ENCODE measurements at places on chromosomes 1 and 21.

GRCh38 chr1:10778640-10779039 lies 17.8 kb downstream of the CASZ1 start:
- DNase-seq, result no peak

GRCh38 chr1:4526747-4527146 lies 127.7 kb upstream of the AJAP1 start:
- DNase-seq, result no peak

GRCh38 chr1:228009116-228009827 lies 2.5 kb downstream of the WNT3A start:
- DNase-seq, result no peak

- no peak for DNase-seq
Observed at GRCh38 chr1:115224636-115225035, 113.4 kb downstream of the NGF start.

- DNase-seq, result no peak
Observed at GRCh38 chr1:5913876-5914275, 78.3 kb downstream of the NPHP4 start.

DNA sequence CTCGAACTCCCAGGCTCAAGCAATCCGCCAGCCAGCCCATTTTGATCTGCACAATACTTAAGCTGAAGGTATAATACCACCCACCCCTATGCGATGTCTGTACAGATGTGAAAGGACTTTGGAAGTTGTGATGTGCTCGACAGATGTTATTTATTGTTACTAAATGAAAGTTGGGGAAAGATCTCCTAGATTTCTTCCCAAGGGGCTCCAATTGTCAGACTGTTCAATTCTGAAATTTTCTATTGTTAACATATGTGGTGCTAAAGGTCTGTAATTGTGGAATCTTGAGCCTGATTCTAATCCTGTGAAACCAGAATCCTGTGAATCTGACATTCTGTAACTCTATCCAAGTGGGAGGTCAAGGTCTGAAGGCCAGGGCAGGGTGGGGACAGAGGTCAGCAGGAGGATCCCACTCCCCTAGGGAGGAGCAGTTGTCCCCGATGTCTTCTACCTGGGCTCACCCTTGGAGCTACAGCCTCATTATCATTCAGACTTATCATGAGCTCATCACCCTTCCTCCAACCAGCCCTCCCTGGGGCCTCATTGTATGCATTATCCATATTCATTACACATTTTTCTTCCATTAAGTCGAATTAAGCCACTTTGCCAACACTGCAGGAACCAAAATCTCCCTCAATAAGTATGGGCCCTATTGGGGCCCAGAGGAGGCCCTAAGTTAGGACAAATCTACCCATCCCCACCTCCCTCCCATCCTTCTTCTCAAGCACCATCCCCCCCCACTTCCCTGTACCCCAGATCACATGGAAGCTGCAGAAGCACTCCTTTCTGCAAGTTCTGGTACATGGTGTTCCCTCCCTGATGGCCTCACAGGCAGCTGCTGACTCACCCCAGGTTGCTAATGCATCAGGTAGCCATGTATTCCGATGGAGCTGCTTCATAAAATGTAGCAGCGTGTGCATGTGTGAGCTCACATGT lies 32.3 kb downstream of the SHISAL2A start:
- no peak for DNase-seq

GRCh38 chr1:227559926-227560325 lies 3.4 kb upstream of the ZNF678 start:
- no peak for DNase-seq

GRCh38 chr1:150979092-150980056 lies 2.7 kb upstream of the ANXA9 start:
- DNase-seq, result peak; percentile 77

GRCh38 chr1:14672005-14672404 lies 73.5 kb downstream of the KAZN start:
- no peak for DNase-seq

GRCh38 chr1:186139115-186139514 lies 235.9 kb downstream of the TPR start:
- DNase-seq, result no peak

GRCh38 chr1:34176830-34177603 lies at the start of gene C1orf94:
Gene C1orf94, plus strand, starts transcription at chr1:34176907. Its CDS starts 883 bp downstream, at chr1:34177790.
- DNase-seq, result no peak

DNA sequence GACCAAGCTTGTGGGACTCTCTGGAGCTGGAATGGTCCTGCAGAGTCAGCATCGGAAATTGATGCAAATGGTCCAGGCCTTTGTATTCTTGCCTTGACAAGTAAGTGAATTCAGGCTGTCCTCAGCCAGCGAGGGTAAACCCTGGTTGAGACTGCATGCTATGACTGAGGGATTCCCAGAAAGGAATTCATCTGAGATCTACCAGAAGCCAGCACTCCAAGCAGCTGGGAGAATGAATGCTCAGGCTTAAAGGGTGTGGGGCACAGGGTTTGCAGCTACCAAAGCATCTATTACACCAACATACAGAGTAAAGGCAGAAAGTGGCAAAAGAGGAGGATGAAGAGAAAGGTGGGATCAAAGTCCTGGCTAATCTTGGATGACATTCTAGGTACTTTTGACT lies 257.0 kb upstream of the LYPLAL1 start:
- DNase-seq, result no peak

DNA sequence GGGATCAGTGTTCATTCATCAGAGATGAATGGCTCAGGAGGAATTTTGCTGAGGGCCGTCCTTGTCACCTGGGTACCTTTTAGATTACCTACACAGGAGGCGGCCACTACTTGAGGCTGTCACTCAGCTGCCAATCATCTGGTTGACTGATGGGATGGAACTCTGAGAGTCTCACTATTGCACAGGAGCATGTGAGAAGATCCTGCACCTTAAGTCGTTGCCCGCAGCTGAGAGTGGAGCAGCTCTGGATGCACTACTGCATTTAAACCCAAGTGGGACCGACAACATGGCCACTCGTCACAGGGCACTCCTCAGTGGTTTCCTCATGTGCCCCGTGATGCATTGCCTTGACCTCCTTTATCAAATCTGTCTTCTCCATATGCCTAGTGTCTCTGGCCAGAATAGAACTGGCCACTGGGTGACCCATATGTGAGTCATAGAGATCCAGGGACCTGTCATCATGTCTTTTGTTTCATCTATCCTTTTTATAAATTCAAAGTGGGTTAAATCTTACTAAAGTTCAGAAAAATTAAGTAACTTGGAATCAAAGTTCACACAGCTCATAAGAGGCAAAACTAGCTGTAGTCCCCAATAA lies 165.5 kb downstream of the ZSCAN20 start:
- DNase-seq, result no peak

DNA sequence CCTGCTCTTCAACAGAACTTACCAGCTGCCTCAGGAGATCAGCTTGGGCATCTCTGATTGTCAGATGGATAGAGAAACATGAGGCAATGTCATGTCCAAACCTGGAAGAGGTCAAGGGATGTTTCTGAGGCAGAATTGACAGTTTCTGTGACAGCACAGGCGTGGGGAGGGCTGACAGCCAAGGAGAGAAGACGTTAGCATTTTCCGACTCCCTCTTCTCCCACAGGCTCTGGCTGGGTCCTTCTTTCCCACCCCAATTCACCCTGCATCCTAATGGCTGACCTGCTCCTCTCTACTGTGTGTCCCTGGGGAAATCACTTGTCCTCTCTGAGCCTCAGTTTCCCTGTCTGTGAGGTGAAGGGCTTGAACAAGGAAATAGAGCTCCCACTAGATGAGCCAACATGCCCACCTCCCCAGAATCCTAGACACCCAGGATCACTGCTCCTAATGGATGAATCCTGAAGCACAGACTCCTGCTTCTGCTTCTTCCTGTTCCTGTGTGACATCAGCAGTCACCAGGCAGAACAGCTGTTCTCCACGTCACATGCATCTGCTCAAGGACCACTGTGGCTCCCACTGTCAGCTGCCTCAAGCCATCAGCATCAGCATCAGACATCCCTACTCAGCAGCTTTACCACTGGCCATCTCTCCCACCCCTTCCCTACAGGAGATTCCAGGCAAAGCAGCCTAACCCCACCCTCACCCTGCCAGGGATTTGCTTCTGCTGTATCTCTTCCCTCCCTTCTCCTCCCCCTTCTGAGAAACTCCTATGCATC lies 408.0 kb downstream of the MATN1 start:
- no peak for DNase-seq

DNA sequence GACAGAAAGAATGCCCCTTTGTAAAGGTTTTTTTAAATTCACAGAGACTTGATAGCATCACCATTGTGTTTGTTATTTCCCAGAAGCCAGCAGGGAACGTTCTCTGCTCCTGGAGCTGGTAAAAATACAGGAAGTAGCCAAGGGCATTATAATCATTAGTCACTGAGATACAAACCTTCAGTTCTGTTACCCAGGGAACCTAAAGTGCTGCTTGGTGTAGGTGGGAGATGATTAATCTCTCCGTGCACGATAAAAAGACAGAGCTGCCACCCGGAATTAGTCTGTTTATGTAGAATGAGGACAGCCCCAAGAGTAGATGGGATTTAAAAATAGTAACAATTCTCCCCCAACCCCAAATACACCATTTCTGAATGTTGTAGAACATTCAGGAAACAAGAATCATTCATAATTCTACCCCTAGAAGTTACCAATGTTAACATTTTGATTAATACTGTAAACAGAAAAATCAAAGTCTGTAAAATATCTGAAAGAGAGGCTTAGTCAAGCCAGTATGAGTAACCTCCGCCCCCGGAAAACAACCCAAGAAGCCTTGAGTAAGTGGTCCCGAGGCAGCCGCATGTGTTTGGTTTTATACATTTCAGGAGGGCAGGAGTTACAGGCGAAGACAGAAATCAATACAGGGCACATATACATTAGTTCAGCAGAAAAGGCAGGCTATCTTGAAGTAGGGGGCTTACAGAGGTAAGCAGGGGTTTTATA lies 45.3 kb upstream of the CTBS start:
- DNase-seq, result peak; percentile 60

GRCh38 chr1:180927348-180927747 lies 14.7 kb downstream of the KIAA1614 start:
- DNase-seq, result no peak

DNA sequence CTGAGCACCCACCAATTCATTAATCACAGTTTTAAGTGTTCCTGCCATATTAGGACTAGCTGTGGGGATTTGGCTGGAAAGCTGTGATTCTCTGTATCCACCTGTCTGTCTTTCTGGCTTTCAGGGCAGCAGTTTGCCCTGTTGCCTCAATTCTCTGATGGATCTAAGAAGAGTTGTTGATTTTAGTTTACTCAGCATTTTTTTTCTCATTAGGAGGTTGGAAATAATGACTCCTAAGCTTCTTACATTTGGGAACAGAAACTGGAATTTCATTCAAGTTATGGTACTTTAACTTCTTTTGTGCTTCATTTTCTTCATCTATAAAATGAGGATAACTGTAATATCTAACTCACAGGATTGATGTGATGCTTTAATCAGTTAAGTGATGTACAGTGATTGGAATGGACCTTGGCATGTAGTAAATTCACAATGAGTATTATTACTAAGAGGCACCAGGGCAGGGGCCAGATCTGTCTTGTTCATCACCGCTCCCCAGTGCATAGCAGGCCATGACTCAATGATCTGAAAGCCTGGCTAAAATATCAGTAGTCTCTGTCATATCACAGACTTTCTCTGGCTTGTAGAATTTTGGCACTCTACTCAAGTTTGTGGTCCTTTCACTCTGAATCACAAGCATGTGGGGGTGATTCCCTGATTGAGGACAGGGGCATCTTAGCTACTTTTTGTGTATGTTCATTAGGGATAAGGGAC lies 51.4 kb upstream of the GREM2 start:
- DNase-seq, result no peak

- no peak for DNase-seq
Observed at GRCh38 chr21:40751221-40751620, 95.7 kb downstream of the DSCAM start.

DNA sequence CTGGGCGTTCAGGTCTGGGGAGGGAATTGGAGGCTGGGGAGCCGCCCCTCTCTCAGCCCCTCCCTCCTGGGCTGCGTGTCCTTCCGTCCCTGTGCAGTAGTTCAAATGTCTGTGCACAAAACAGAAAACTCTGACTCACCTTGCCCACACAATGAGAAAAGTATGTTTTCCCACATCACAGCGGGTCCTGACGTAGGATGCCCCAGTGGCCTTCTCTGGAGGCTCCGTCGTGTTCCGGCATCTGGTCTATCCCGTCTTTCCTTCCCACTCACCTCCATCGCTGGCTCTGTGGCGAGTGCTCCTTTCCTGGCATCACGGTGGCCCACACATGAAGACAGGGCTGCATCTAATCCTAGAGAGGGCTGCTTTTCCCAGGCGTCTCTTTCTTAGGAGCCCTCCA lies 224.0 kb downstream of the KAZN start:
- DNase-seq, result no peak

- no peak for DNase-seq
Observed at GRCh38 chr1:66364578-66365391, 169.2 kb upstream of the SGIP1 start.

DNA sequence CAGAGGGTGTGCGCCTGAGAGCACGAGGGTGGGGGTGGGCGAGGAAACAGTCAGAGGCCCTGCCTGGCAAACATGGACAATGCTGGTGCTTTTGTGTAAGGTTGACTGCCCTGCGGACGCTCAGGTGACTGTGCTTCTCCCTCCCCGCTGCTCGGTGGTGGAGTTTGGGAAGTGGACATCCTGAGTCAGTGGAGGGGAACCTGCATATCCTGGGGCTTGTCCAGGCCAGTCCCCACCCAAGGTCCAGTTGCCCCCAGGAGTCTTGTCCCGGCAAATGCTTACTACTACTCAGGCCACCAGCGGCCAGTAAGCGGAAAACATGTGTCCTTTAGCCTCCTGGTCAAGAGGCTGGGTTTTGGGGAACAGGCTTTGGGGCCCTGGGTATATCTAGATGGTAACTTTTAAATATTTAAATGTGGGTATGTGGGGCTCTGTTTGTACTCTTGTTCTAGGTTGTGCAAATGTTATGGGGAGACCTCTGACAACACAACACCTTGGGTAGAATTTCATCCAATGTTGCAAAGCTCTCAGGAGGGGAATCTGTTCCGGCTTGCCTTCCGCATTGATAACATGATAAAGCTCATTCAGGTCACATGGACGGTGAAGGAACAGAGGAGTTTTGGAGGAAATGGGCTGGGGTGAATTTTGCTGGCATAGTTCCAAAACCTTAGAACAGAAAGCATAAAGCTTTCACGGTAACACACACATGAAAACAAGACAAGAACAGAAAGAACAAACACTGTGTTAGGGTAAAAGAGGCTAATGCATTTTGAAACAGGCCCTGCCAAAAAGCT lies 364.9 kb downstream of the PRDM2 start:
- DNase-seq, result no peak

GRCh38 chr1:169681140-169681539 lies 30.3 kb downstream of the SELL start:
- no peak for DNase-seq

- DNase-seq, result no peak
Observed at GRCh38 chr1:209783386-209783785, 973 bp downstream of the C1orf74 start.

GRCh38 chr21:29155118-29155932 lies 24.9 kb downstream of the MAP3K7CL start:
- no peak for DNase-seq

- DNase-seq, result no peak
Observed at GRCh38 chr1:23478896-23479665, 4.9 kb downstream of the ASAP3 start.

GRCh38 chr1:93758842-93759515 lies 77.3 kb upstream of the BCAR3 start:
- no peak for DNase-seq

- no peak for DNase-seq
Observed at GRCh38 chr1:224264321-224264720, 65.7 kb downstream of the NVL start.

Measured in AML-193 (cell line).